ENCODE measurements at places on chromosomes 13 and 19. TPM values are rescaled to one million over a fixed set of nuclear protein-coding genes. Genes with fewer than 3 reads are reported as not detected.

Gene AP1M2
- polyA plus RNA-seq, result 67.4 TPM

Gene NKPD1
- 0.60 TPM for polyA plus RNA-seq

Gene B3GNT8
- polyA plus RNA-seq, result 14.6 TPM

Gene ICAM4
- polyA plus RNA-seq, result 5.6 TPM

Gene CEACAM21
- polyA plus RNA-seq, result not detected

Gene UBL3
- 29.5 TPM for polyA plus RNA-seq

Gene NDUFB7
- 354 TPM for polyA plus RNA-seq

Gene CCDC8
- 55.9 TPM for polyA plus RNA-seq

Gene SERTAD1
- 17.9 TPM for polyA plus RNA-seq

DNA sequence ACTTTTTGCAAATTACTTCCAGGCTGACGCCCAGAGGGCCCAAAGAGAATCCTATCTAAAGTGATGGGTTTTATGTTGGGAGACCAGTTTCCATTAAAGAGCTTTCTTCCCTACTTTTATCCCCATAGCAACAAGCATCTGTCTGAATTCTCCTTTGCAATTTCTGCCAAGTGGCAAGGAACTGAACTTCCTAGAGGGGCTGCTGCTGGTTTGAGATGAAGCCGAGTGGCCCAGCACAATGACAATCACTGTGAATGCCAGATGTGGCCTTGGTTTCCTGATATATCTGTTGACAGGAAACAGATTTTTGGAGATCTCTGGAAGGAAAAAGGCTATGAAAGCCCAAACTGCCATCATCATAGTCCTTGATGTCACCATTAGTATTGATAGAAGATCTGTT, 198.6 kb downstream of the OXGR1 start:
- no peak for DNase-seq

GRCh38 chr19:15962319-15962718, 13.5 kb downstream of the OR10H4 start:
- no peak for DNase-seq

DNA sequence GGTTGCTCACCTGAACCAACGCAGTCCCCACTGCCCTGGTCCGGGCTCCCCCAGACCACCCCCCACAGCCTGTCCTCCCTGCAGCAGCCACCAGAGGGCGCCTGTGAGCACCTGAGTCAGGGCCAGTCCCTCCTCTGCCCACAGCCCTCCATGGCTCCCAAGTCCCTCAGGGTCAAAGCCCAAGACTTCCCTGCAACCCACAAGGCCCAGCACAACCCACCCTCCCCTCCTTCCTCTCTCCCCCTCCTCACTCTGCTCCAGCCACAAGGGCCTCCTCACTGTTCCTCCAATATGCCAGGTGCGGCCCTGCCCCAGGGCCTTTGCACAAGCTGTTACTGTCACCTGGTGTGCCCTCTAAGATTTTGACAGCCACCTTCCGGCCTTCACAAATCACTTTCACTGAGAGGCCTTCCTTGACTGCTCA, 10.9 kb downstream of the GNA15 start:
- no peak for DNase-seq

DNA sequence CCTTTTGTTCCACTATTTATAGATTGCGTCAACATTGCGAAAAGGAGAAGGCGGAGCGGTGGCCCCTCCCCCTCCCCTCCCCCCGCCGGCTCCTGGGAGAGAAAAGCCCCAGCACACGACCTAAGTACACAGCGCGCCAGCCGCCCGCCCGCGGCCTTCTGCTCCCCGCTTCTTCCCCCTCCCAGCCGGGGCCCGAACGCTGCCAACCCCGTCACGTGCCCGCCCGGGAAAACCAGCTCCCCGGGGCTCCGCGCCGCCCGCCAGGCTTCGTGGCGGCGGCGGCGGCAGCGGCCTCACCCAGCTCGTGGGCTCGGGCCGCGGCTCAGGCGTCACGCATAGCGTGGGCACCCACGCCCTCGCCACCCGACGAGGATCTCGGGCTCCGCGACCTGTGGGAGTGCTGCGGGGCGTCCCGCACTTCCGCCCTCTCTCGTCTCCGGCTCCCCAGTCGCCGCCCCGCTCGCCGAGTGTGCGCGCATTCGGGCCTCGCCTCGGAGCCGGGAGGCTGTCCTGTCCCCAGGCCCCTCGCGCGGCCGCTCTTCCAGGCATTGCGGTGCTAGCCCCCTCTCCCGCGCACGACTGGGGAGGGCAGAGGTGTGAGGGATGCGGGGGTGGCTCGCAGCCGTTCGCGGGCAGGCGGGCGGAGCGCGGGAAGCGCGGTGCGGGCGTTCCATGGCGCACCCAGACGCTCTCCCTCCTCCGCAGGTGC, 110.5 kb downstream of the KCNRG start:
- DNase-seq, result peak; percentile 96

DNA sequence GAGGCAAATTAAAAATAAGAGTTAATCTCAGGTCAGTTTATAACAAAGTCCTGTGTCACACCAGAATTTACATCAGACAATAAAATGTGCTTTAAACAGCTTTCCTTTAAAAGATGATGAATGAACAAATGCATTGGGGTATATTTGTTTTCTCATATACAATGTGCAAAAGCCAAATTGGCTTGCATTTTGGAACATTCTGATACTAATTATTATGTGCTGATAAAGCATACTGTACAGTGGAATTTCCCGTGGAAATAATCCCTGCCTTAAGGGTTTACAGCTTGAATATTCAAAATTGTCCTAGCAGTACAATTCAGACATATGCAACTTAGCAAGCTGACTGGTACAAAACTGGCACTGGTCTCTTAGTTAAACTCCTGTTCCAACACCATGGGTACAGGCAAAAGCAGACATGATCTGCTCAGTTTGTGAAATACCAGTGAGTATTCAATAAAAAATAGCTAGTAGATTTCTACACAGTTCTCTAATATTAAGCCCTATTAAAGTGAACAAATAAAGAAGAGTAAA, 373.4 kb downstream of the SLITRK1 start:
- DNase-seq, result no peak

DNA sequence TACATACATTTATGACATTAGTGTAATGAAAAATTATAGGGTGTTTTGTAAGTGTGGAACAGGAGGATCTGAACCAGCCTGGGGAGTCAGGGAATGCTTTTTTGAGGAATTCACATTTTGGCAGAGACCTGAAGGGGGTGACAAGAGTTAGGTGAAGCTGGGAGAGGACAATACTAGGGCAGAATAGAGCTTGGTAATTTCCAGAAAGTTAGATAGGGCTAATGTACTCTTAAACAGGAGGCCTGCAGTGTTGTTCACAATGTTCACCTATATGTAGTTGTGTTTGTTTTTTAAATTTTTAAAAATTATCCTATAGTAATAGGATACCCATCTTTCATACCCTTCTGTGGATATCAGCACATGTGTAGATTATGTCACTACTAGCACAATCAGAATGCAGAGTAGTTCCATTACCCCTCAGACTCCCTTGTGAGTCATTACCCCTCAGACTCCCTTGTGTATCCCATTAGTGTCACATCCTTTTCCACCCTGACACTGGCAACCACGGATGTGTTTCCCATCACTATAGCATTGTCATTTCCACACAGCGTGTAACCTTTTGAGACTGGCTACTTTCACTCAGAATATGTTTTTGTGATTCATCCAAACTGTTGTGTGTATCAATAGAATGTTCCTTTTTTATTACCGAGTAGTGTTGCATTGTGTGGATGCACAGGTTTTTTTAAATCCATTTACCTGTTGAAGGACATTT, 43.1 kb downstream of the PCCA start:
- peak; percentile 8 for DNase-seq

GRCh38 chr19:45782162-45782691, at the start of gene DMPK:
Gene DMPK (minus strand): TSS chr19:45782490. CDS start chr19:45782352, 138 bp downstream.
- no peak for DNase-seq

DNA sequence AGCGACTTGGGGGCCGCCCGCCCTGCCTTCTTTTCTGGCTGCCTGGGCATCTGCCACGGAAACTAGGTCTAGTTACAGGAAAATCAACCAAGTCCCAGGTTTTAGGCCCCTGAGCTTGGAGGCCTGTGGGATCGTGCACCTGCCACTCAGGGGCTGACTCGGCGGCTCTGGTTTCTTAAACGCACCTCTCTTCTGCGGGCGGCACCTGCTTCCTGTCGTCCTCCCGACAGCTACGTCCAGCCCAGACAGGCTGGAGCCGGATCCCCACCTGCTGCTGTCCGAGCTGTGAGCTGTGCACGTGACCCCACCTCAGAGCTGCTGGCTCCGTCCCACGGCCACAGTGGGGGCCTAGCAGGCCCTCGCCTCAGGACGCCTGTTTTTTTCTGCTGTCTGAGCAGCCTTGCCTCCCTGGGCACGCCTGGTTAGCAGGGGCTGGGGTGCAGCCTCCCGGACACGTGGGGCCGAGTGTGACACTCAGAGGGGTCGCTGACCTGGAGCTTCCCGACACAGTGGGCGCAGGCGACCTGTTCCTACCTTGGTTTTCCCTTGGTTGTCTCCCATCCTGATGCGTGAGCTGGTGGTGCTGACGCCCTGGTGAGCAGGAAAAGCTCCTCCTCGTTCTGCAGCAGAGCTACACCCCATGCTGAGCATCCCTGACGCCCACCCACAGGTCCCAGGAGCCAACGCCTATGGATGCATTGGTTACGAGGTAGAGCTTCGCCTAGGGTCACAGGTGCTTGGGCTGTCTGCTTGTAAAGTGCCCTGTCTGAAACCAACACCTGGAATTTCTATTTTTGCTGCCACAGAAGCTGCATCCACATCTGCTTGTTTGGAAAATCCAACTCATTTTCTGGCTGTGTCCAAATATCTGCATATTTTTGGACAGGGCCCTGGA, 17.5 kb downstream of the TMEM255B start:
- DNase-seq, result no peak

GRCh38 chr13:43229506-43229905, 206.1 kb downstream of the DNAJC15 start:
- no peak for DNase-seq

GRCh38 chr13:79660361-79660760, 179.4 kb downstream of the NDFIP2 start:
- DNase-seq, result no peak

GRCh38 chr19:19429361-19429760, 23.9 kb downstream of the GATAD2A start:
- no peak for DNase-seq

- DNase-seq, result peak; percentile 20
Observed at GRCh38 chr13:29857085-29857484, 6.7 kb upstream of the UBL3 start.

DNA sequence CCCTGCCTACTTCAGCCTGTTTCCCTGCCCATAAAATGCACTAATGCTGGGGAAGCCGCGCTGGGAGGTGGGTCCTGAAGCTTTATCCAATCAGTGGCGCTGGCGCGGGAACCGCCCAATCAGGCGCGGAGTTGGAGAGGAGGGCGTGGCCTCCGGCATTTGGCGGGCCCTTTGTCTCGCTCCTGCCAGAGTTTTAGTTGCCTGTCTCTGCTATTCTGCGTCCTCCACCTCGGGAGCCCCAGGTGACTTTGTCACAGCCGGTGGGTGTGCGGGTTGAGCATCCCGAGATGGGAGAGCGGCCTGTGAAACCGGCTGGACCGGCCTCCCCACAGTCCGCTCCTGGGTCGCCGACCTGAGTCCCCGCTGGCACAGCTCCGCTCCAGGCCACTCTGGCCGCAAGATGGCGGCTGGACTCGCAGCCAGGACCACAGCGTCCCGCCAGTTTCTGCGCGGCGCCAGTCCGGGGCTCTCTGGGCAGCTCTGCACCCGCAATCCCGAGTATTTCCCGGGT, 30.7 kb upstream of the ZNF429 start:
- peak; percentile 87 for DNase-seq

DNA sequence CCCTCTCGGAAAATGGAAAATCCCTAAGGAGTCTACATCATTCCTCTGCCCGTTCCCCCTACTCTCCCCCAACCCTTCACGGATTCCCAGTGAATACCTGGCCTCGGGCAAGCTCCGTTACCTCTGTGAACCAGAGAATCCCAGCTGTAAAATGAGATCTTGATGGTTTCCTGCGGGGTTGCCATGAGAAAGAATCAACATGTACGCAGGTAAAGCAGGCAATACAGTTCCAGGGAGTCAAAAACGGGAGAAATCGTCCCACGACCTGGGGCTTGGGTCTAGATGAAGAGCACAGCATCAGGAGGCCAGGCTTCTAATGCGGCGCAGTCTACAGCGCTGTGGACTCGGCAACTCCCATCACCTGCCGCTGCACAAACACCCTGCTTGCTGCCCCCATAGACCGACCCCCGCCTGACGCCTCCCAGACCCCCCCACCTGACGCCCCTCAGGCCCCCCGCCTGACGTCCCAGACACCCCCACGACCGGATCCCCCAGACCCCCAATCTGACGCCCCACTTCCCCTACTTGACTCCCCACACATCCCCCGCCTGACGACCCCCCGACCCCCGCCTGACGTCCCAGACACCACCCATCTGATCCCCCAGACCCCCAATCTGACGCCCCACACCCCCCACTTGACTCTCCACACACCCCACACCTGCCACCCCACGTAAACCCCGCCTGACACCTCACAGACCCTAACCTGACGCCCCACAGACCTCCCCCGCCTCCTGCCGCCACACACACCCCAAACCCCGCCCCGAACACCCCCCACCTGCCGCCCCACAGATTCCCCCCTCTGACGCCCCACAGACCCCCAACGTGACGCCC, 680 bp downstream of the LIG4 start:
- peak; percentile 45 for DNase-seq

GRCh38 chr19:49940482-49940791, 11.1 kb upstream of the NUP62 start:
- DNase-seq, result no peak

DNA sequence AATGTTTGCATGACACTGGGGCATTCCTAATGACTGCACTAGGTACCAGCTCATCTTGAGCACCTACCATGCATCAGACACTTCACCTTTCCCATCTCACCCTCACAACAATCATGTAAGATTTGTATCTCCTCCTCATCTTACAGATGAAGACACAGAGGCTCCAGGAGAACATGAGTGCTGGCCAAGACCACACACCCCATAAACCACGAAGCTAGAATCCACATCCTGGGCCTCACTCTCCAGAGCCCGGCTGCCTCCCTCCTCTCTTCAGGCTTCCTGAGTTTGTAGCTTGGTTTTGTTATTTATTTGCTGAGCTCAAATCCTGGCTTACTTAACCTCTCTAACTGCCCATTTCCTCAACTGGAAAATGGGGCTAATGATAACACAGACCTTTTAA, 25.9 kb downstream of the FAM216B start:
- DNase-seq, result no peak

DNA sequence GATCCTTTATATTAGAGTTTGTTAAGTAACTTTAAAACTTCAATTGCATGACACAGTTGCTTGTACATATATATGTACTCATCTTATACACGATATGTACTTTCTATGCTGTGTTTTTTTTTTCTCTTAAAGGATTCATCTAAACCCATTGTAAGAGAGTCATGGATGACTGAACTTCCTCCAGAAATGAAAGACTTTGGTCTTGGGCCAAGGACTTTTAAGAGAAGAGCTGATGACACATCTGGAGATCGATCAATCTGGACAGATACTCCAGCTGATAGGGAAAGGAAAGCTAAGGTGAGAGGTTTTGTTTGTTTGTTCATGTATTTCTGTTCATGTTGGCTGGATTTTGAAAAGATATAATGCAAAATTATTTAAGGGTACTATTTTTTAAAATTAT, 26.0 kb downstream of the GPALPP1 start:
- no peak for DNase-seq

DNA sequence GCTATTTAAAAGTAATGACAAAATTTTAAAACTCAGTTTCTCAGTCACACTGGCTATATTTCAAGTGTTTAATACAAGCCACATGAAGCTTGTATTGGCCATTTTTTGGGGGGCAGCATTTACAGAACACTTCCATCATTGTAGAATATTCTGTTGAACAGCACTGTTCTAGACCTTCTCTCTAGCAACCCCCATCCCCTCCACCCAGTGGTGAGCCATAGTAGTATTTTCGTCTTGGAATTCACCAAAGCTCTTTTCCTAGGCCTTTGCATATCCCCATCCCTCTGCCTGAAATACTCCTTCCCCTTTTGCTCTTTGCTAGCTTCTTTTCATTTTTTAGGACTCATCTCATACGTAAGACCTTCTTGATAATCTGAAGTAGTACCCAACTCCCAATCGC, 99.5 kb downstream of the ZC3H13 start:
- DNase-seq, result no peak
